B cell (primary cell): ENCODE measurements at places on chromosomes 4 and X. TPM values are rescaled to one million over a fixed set of nuclear protein-coding genes. Genes with fewer than 3 reads are reported as not detected.

- no peaks in the 10 kb centered on the region for H3K4me1 ChIP-seq
- H3K27ac ChIP-seq, result no peak overlapping the region
- no peak for DNase-seq
These were observed 201.3 kb upstream of the GNPDA2 start for GRCh38 chr4:44927399-44928380.

GRCh38 chr4:76997077-76997476 lies 47.5 kb downstream of the SEPTIN11 start:
- H3K4me3 ChIP-seq, result no peak overlapping the region
- no peaks in the 10 kb centered on the region for H3K27me3 ChIP-seq
- no peak for DNase-seq
- peaks cover 7% of the 10 kb centered on the region for H3K4me1 ChIP-seq
- H3K27ac ChIP-seq, result no peak overlapping the region

Gene ACE2
- total RNA-seq, result not detected in 2 replicates

Gene GPRASP2
- total RNA-seq, result 0.59 and 0.63 TPM in 2 replicates
